Retinal pigment epithelial cell (primary cell): ENCODE measurements at places on chromosomes 12 and 14.

DNA sequence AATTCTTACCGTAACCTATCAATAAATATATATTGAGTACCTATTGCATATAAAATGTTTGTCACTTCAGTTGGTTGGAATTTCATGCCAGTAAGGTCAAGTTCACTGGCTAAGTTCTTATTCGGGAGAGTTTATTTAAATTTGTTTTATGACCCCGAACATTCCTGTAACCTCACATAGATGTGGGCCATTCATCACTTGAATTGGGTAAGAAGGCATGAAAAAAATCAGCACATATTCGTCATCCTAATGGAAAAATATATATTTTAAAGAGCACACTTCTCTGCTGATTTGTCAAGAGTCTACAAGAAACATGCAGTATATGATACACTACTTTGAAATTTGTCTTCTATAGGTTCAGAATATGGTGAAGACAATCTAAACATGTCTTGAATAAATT, 263.4 kb downstream of the CCDC91 start:
- no peak for DNase-seq

DNA sequence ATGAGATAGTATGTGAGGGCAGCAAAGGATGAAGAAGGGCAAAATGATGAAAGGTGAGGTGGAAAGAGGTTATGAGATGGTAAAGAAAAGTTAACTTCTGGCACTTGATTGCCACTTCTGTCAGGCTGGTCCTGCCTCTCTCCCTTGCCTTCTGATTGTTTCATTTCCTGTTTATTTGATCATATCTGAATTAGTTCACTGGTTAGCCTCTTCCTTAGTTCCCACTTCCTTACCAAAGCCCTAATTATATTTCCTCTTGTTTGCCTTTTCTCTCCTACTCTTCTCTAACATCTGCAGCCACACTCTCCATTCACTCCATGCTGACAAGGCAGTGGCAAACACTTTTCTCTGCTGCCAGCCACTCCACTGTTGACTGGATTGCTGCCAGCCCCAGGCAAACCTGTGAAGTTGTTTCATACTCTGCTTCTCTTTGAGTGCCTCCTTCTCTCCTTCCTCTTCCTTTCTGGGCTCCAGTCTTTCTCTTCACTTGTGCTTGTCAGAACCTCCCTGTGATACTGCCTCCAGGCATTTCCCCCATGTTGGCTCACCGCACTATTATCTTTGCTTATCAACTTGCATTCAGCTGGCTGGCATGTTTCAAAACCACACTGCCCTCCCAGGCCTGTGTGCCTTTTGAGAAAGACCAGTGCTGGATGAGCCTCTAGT, 8.1 kb downstream of the PNP start:
- DNase-seq = no peak

DNA sequence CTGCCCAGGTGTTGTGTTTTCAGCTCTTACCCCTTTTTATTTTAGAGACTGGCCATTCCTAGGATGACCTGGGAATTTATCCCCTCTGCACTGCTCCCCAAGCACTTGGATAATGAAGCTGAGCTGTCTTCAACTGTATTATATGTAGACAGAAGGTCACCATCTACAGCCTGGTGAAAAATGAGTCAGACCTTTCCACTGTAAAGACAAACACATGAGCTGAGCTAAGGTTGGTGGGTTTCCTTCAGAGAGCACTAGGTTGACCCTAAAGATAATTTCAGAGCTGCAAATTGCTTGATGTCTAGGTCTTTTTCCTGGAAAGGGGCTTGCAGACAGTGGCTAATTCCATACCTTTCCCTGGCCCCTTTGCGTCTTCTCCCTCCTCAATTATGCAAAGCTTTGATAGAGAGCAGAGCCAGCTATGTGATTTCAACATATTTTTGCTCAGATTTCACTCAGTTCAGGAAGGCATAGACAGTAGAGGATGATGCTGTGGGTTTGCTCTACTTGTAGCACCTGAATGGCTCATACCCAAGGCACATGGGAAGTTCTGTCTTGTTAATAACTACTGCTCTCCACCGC, 9.2 kb upstream of the IKZF4 start:
- no peak for DNase-seq

DNA sequence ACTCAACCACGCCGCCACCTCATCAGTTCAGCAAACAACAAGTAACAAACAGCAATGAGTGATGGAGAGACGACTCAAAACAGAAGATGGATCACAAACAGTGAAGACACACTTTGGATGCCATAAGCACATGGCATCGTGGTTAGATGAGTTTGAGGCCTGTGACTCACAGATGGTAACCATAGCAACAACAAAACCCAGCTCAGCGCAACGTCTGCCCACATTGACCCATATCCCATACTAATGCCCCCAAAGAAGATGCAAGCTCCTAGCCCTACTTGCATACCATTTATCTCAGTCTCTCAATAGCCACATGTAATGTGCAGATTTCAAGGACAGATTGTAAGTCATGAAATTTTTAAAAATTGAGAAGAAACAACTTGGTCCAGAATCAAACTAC, 1322.3 kb upstream of the TMEM132C start:
- DNase-seq = no peak

DNA sequence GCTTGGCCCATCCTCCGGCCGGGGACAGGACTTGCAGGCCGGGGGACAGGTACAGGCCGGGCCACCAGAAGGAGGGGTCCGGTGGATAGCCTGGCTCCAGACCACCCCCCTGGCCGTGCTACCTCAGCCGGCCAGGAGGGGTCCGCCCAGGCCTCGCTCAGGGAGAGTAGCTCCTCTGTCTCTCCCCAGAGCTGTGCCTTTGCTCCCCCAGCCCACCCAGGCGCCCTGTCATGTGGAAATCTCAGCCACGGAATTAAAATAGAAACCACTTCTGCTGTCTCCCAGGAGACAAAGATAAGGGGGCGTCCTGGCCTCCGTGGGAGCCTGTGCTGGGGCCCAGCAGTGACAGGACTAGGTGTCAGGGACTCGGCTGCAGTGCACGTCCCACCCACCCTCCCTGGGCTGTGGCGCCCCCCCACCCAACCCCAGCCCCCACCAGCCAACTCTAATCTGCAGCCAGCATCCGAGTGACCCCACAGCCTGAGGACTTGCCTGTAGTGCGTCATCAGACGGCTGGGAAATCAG, 3.3 kb upstream of the CRIP2 start:
- no peak for DNase-seq

- DNase-seq = no peak
Observed at GRCh38 chr14:73842201-73842600, 9.4 kb upstream of the PTGR2 start.

DNA sequence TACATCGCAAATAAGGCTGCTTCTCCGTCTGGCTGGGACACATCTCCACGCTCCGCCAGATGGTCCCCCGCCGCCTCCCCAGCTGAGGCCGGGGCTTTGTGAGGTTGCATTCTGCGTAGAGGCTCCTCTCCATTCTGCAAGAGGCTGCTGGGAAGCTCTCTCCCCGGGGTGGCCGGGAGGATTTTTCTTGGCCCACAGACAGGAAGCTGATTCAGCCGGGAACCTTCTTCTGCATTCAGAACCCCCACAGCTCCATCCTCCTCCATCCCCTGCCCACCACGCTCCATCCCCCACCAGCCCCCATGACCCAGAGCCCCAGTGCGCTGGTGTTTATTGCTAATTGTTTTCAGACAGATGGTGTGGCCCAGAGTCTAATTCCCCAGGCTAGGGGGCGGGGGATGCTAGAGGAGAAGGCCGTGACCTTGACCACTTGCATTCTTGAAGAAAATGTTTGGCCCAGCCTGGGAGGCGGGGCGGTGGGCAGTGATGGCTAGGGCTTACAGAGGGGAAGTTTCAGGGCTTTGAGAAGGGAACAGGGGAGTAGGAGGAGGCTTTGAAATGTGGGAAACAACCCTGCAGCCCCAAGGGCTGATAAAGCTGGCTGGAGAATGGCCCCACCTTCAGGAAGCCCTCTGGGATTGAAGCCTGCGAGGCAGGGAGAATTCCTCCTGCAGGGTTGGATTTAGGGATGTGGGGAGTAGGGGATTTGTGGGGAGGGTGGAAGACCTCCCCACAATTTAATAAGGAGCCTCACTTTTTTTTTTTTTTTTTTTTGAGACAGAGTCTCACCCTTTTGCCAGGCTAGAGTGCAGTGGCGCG, 88.5 kb upstream of the NCOR2 start:
- no peak for DNase-seq
